ENCODE measurements at places on chromosomes 13 and 19.

DNA sequence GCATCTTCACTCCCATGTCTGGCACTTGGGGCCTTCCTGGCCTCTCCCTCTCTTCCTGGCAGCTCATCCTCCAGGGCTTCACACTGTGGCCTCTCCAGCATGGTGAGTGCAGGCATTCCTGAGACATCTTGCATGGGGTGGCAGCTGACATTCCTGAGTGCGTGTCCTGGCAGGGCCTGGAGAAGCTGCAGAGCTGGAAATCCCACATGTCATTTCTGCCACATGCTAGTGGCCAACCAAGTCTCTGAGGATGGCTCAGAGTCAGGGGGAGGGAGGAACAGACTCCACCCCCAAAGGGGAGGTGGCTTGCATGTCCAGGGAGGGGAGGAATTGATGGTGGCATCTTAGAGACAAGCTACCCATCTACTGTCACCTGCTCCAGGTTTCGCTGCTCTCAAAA, 41.6 kb upstream of the AMER2 start:
- DNase-seq = no peak

DNA sequence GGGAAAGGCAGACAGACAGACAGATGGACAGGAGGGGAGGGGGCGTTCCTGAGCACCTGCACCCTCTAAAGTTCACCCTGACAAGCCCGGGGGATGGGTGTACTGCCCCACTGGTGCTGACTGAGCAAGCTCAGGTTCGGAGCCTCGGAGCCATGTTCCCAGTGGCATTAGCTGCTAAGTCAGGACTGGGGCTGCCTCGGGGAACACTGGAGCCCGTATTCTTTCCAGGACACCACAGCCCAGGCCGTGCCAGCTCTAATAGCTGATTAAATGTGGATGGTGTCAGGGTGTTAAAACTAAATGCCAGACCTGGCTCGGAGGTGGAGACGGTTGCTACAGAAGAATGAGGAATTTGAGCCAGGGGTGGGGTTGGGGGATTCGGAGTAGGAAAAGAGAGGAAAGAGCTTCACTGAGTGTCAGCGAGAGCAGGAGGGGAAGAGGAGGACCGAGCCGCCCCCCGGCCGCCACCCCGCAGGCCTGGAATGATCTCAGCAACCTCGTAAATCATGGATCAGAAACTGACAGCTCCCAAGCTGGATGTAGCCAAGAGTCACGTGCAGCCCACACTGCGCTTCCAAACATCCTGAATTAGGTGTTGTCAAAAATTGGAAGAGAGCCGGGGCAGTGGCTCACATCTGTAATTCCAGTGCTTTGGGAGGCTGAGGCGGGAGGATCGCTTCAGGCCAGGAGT, 10.4 kb downstream of the MAP2K2 start:
- no peak for DNase-seq

GRCh38 chr19:50214699-50215543, 11.5 kb downstream of the MYH14 start:
- DNase-seq = no peak

DNA sequence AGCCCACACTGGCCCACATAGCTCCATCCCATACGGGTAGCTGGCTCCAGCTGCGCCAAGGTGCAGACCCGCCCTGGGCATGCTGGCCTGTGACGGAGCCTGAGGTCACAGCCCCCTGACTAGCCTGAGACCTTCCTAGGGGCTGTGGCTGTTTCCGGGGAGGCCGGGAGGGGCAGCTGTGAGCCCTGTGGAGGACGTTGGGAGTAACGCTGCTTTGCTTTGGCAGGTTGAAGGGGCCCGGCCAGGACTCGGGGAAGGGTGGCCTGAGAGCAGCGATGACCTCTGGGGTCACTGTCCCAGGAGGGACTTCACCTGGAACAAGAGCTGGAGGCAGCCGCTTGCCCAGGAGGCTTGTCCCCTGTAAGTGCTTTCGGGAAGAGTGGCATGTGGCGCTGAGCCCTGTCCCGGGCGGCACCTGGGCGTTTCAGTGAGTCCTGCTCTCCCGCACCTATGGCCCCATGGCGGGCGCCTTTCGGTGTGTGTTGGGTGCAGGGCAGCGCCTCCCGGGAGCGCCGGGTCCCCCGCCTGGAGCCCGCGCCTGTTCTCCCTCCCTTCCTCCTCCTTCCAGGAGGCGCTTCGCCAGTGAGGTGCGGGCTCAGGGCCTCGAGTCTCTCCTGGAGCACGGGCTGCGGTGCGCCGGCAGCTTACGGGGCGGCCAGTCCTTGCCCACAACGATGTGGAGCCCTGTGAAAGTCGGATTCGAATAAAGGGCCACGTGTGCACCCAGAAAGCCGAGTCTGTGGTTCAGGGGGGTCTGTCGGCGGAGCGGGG, 1.1 kb upstream of the FAM174C start:
- DNase-seq = no peak

DNA sequence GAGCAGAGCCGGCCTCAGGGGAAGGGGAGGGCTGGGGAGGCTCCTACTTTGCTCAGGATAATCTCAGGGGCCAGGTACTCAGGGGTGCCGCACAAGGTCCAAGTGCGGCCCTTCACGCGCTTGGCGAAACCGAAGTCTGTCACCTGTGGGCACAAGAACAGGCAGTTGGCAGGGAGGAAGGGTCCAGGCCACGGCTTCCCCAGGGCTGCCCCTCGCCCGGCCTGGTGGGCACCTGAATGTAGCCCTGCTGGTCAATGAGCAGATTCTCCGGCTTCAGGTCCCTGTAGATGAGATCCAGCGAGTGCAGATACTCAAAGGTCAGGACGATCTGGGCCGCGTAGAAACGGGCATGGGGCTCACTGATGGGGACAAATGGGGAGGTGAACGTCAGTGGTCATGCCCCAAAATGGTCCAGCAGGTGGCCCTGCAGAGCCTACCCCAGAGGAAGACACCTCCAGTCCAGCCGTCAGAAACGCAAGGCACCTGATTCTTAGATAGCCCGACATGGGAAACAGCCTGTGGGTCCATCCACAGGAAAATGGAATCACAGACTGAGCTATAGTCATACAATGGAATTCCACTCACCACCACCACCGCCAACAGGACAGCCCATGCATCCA, 7.1 kb upstream of the SAMD1 start:
- no peak for DNase-seq

DNA sequence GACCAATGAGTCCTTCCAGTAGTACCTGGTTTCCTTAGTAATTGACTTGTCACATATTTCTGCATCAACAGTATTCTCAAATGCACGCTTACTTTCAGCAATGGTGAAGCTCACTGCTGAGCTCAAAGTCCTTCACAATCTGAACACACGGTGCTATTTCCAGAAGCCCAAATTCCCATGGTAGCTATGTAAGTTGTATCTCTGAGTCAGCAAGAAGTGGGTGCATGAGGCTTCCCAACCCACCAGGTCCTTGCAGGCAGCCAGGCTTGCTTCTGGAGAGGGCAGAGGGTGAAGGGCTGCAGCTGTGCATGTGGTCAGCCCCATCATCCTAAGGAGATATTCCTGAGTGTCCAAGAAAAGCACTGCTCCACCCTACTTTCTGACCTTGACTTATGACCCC, 25.7 kb downstream of the COL4A2 start:
- no peak for DNase-seq

- no peak for DNase-seq
Measured at GRCh38 chr13:112985803-112986408, 16.9 kb downstream of the MCF2L start.

All from activated CD8-positive, alpha-beta memory T cell treated with anti-CD3 and anti-CD28 coated beads for 1 hour (primary cell).